ENCODE measurements at places on chromosomes 3 and 15.

GRCh38 chr3:127815641-127816605 is 6.4 kb downstream of the MGLL start:
- no peak for DNase-seq

- peak; percentile 90 for DNase-seq
These were observed 2.0 kb upstream of the PFKFB4 start for GRCh38 chr3:48558493-48559134.

- DNase-seq: no peak
These were observed 139.3 kb downstream of the RSRC1 start for GRCh38 chr3:158249183-158249582.

DNA sequence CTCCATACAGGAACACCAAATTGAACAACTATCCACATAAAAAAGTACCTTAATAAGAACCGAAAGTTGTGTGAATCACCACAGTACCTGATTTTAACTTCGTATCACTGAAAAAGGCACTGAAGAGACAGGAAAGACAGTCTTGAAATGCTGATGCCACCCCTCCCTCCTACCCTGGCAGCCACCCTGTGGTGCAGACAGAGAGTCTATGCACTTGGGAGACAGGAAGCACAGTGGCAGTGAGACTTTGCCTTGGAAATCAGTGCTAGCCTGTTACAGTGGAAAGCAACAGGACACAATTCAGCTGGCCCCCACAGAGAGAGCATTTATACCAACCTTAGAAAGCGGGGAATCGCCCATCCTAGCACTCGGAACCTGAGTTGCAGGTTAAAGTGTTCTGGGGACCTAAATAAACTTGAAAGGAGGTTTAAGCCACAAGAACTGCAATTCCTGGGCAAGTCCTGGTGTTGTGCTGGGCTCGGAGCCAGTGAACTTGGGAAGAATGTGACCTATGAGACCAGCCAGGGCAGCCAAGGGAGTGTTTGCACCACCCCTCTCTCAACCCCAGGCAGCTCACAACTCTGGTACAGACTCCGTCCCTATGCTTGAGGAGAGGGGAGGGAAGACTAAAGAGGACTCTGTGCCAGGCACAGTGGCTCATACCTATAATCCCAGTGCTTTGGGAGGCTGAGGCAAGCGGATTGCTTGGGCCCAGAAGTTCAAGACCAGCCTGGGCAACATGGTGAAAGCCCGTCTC is 240.1 kb downstream of the ISL2 start:
- DNase-seq: no peak

- no peak for DNase-seq
These were observed 85.6 kb upstream of the PIAS1 start for GRCh38 chr15:67968564-67968963.

- peak; percentile 52 for DNase-seq
These were observed 50.1 kb downstream of the KBTBD8 start for GRCh38 chr3:67048067-67048714.

DNA sequence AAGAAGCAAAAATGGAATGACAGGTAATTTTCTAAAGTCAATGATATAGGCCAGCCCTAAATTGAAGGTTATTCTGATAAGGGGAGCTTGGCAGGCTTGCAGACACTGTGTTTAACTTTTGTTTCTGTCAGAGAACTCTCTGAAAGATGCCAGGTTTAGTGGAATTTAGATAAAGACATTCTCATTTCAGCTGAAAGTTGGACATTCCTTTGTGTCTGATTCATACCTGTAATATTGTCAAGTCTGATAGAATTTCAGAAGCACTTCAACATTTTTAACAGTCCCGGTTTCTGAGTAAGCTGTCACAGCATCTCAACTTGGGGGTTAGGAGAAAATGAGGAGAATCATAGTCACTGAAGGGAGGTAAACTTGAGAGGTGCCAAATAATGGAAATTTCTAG is 84.0 kb downstream of the DIPK2A start:
- DNase-seq: no peak

DNA sequence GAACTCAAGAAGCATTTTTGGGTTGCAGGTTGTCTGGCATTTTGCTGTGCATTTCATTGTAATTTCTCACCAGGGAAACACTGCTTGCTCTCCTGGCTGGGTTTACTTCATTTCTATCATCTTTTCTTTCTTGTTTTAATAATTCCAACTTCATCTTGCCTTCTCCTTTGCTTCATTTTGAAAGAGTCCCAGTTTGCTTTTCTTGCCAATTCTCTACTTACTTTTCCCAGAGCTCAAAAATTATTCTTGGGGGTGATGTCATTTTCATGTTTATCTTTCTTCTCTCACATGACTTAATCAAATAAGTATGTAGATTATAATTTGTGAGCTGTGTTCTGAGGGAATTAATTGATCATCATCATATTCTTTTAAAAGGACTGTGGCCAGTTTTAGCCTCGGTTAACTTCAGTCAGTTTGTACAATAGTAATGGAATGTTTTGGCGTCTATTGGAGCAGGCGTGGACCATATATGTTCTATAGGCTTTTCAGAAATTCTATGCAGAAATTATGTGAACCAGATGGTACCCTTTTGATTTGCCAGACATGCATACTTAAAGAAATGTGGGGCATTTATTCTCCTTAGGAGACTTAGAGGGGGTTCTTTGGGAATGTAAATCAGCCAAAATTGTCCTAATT is 30.1 kb downstream of the SH3GL3 start:
- no peak for DNase-seq

DNA sequence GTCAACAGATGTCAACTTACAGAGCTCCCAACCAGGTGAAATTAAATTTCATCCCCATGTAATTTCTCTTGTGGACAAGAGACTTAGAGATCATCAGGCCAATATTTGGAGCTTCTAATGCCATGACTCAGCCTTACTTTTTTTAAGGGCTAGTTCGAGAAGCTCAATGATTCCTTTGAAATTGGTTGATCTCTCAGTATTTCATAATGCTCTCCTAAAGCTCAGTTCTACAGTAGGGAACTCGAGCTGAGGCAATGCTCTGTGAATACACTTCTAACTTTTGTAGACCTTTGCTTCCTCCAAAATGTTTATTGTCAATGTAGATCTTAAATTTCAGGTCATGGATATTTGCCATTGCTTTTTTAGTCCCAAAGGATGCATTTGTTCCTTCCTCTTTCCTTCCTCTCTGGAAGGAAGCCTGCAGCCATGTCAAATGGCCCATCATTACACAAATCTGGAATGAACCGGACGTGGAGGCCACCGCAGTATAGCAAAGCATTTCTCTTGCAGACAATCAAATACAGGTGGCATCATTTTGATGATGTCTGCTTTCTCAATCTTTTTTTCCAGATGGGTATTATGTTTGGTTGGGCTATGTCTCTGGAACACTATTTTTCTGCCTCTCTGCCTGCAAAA is 28.3 kb downstream of the STARD5 start:
- DNase-seq: no peak

DNA sequence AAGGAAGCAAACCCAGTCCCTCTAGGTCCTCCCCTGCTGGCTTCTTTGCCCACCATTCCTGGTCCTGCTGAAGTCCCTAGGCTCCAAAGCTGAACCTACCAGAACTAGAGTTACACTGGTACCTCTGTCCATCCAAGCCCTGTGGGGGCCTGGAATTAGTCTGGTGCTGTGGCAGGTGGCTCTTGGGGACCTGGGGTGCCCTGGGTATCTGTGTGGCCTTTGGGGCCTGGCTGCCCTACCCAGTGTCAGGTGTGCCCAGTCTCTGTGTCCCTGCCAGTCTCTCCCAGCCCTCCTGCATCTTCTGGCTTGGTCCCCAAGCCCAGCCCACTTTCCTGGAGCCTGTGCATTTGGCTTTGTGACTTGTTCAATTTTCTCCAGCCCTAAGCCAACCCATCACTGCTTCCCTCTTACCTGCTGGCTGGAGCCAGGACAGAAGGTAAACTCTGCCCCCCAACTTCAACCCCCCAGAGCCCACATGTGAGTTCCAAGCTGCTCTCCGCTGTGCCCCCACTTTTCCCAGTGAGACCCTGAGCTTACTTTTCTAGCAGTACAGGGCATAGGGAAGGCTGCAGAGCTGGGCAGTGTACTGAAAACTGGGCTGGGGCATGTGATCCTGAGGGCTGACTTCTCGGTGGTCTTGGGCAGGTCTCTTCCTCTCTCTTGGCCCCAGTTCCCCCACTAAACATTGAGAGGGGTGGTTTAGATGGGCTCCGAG is 28.3 kb upstream of the HHATL start:
- no peak for DNase-seq

DNA sequence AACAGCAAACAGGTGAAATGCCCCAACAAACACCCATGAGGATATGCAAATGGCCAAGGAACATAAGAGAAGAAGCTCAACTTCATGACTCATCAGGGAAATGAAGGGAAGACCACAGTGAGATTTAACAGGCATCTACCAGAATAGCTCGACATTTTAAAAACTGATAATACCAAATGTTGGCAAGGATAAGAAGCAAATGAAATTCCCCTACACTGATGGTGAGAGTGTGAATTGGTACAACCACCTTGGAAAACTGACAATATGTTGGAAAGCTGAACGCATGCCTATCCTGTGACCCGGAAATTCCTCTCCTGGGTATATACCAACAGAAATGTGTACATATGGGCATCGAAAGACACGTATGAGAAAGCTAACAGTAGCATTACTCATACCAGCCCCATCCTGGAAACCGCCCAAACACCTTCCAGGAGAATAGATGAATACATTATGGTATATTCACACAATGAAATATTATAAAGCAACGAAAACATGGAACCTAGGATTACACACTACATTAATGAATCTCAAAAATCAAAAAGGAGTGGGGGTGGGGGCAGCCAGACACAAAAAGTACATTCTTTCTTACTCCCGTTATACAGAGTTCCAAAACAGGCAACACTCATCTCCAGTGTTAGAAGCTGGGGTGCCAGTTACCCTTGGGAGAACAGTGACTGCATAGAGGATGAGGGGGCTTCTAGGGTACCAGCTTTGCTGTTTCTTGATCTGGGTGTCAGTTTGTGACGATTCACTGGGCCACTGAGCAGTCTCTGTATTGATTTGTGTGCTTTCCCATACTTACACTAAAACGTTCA is 16.9 kb downstream of the RFTN1 start:
- no peak for DNase-seq

DNA sequence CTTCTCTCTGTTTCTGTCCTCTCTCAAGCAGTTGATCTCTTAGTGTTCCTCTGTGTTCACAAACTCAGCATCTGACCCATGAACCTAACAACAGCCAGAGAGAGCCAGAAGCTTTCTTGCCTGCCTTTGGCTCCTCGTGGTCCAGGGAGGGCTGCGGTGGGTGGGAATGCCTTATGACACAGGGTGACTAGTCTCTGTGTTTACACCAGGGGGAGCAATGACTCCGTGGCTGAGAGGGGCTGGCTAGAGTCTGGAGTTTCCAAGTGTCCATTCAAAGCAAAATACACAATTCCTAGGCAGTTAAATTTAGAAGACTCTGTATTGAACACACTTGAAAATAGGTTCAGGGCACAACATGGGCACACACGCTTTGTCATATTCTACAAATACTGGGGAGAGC is 370.0 kb upstream of the FRG2C start:
- peak; percentile 29 for DNase-seq

- DNase-seq: no peak
These were observed 907.9 kb downstream of the IGSF11 start for GRCh38 chr3:118126751-118127150.

GRCh38 chr15:36090286-36090946 is 489.0 kb upstream of the CDIN1 start:
- DNase-seq: no peak
